ENCODE measurements at places on chromosomes 12 and 14.

- no peak for DNase-seq
These were observed 169.5 kb downstream of the CHST11 start for GRCh38 chr12:104626069-104626837.

- DNase-seq: no peak
These were observed 253.9 kb downstream of the FOXN3 start for GRCh38 chr14:89163031-89163636.

DNA sequence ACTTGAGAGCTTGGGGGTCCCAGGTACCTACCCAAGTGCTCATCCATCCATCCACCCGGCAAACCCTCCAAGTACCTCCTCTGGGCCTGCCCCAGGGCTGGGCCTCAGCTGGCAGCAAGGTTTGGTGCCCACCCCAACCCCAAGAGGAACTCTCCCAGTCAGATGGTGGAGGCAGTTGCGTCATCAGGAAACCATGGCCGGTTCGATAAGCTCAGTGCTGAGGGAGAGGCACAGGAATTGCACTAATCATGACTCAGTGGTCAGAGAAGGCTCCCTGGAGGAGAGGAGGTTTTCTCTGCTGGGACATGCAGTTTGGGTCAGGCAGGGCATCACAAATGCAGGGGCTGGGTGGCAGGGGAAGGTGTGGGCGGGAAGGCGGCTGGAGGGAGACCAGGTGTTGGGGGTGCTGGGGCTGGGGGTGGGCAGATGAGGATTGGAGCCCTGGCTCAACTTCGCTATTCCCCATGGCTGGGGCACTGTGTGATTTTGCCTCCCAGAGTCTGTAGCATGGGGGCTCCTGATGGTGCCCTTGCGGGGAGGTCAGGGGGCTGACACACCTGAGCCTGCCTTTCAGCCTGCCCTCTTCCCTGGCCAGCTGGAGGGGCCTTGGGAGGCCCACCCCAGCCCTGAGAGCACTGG is 32.2 kb downstream of the SH2B3 start:
- no peak for DNase-seq

DNA sequence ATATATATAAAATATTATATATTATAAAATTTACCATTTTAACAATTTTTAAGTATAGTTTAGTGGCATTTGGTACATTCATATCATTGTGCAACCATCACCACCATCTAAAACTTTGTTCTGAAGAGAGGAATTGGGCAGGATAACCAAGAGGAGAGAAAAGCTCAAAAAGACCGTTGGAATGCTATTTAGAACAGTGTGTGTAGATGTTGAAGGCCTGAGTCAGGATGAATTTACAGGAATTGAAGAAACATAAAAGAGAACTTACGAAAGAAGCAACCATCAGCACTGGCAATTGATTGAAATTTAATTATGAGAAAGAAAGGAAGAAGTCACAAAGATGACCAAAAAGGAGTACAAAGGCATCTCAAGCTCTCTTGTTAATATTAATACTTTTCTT is 196.9 kb upstream of the PWP1 start:
- no peak for DNase-seq

GRCh38 chr12:50928392-50928791 is 24.0 kb upstream of the HIGD1C start:
- no peak for DNase-seq

DNA sequence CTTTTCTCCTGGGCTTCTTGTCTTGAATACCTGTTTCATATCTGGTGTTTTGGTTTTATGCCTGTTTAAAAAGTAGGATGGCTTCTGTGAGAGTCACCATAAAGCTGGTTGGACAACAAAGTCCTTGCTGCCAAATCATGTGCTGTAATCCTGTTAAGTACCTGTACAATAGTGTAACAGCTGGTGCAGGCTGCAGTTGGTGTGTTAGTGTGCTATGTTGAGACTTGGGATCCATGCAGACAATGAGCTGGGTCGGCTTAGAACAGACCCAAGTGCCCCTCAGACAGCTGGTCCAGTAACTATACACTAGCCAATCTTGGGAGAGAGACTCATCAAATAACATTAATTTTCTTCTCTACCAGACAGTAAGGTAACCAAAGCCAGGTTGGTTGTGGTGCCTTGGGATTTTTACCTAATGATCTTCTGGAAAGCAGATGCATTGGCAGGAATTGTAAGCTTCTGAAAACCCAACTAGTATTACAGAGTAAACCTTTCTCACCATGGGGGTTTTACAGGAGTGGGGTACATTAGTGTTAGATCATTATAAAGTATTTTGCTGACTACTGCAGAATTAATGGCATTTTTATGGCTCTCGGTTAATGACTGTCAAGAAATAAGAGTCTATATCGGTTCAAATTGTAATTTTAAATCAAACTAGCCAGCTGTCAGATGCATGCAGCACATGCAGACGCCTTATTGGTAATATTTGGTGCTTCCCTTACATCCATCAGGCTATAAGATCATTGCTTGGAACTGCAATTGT is 231.2 kb downstream of the PDZRN4 start:
- DNase-seq: no peak
